Activated T-cell treated with anti-CD3 and anti-CD28 coated beads, Interleukin-2, amount 50 U/mL, for 1 hour (primary cell): ENCODE measurements at places on chromosomes 2 and 18.

DNA sequence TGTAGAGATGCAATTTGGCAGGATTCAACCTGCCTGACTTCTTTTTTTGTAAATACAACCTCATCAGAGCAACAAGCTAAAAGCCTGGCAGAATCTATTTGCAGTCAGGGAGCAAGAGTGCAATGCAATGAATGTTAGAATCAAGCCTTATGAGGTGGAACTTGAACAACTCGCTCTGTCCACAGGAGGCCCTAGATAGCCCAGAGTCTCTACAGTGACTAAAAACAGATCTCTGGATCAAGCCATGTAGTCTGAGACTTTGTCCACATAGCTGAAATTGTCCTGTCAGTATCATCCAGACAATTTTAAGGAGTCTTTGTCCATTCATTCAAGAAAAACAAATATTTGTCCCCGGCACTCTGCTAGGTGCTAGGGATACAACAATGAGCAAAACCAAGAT is 32.0 kb upstream of the CDK5R2 start:
- DNase-seq: no peak

DNA sequence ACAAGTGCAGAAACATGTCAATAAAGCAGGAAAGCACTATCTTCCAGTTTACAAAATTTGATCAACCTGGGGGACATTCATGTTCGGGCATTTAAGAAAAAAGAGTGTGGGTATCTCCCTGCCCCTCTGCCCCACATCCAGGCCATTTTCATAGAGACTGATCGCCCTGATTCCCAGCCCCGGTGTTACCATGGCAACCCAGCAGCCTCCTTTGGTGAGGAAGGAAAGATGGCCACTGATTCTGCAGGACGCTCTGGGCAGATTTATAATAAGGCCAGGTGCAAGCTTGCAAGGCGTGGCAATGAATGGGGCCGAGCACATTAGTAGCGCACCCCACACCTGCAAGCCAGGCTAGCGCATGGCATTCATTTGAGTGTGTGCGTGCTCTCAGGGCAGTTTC is 36.7 kb upstream of the ARL4C start:
- no peak for DNase-seq

DNA sequence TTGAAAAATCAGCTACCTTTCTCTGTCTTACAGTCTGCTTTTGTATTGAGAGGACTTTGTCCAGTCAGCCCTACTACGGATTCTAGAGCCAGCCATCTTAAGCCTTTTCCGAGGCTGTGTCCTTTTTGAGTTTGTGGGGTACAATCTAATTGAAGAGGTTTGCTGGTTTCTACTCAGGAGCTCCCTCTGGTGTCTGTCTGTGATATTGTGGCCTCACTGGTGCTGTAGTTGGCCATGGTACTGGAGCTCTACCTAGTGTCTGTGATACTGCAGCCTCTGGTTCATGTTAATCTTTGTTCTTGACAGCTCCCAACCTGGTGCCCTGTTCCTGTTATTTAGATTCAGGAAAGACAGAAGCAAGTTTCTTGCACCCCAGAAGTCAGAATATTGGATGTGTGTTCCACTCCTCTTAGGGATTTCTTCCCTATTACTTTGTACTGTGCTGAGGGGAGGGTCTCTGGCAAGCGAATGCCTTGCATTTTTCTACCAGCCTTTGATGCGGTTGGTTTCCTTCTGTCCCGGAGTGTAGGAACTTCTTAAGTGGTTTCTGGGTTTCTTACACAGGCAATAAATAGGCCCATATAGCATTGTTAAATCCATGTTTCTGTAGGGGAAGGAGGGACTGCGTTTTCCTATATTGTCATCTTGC is 78.5 kb downstream of the ACSL3 start:
- DNase-seq: peak; percentile 30

DNA sequence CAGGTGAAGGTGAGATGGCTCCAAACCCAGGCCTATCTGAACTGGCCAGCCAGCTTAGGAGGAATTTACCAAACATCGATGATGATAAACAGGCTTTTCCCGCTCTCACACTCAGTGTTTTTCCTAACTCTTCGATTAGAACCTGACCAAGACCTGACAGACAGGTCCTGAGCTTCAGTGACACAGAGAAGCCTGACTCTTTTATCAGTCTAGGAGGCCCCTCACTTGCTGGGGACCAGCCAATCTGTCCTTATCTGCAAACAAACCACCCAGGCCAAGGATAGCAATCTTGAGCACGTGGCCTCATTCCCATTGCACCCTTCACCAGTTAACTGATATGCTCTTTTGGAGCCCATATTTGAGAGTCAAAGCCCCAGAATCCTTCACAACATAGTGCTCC is 1.9 kb upstream of the ITSN2 start:
- no peak for DNase-seq

DNA sequence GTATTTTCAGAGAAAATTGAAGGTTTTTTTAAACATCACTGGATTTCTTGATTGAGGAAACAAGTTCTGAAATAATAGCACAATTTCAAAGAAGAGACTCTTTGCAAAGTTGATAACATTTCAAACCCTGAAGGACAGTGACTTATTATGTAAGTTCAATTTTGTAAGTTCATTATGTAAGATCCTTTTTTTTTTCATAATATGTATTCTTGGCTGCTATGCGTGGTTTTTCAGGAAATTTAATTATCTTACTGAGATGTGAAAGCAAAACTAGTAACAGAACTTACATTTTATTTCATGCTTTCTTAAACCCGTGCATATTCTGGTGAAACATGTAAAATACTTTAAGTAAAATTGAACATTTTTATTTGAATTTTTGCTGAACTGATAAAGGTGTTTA is 65.4 kb downstream of the RIF1 start:
- no peak for DNase-seq

DNA sequence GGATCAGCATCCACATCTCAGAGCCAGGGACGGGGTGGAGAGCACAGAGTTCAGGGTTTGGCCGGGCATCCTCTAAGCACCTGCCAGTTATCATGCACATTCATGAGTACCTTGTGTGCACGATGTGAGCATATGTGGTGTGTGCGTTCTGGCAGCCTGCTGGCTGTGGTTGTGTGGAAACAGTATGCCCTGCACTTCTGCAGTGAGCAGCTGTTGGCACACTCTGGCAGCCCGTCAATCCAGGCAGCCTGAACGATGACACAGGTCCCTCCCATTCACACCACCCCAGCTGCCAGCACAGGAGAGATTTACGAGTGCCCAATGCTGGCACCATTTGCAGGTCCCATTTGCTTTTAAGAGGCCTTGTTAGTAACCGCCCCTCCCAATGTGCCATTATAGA is 74.2 kb downstream of the CD8B2 start:
- DNase-seq: no peak

- no peak for DNase-seq
Measured at GRCh38 chr18:2538844-2539243, 32.5 kb downstream of the METTL4 start.

GRCh38 chr2:892401-892800 is 58.2 kb upstream of the SNTG2 start:
- DNase-seq: no peak

- DNase-seq: no peak
Measured at GRCh38 chr2:85871494-85872164, 17.2 kb downstream of the ST3GAL5 start.

GRCh38 chr2:204604061-204604460 is 58.8 kb downstream of the PARD3B start:
- DNase-seq: no peak

DNA sequence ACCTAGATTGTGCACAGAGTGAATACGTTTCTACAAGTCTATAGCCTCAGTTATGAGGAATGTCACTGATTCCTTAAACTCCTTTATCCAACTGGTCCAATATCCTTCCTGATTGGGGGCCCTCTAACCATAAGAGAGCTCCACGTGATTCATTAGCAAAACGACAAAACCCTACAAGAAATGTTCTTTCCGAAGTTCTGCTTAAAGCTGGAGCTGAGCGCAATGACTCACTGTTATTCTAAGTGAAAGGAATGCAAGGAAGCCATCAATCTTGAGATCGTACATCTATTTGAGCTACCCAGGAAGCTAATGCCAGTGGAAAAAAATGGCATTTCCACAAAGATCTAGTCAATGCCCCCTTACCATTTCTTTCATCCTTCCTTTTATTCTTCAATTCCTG is 354.9 kb upstream of the CDH20 start:
- DNase-seq: no peak

DNA sequence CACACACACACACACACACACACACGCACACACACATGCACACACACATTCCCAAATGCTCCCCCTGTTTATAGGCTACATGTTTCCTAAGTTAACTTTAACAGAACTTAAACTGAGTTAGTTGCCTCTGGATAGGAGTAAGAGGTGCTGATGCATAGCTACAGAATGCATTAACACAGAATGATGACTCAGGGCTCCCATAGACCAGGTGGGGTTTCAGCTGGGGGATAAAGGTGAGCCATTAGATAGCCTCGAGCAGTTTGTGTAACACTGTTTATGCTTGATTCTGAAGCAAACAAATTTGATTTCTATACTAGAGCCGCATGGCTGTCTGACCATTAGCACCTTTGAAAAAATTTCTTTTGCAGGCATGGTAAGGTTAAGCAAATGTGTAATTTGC is 741.0 kb downstream of the PLCL1 start:
- no peak for DNase-seq

- no peak for DNase-seq
Measured at GRCh38 chr2:241254904-241255351, 60.5 kb downstream of the HDLBP start.

- DNase-seq: no peak
Measured at GRCh38 chr18:11324510-11324909, 175.1 kb upstream of the PIEZO2 start.

DNA sequence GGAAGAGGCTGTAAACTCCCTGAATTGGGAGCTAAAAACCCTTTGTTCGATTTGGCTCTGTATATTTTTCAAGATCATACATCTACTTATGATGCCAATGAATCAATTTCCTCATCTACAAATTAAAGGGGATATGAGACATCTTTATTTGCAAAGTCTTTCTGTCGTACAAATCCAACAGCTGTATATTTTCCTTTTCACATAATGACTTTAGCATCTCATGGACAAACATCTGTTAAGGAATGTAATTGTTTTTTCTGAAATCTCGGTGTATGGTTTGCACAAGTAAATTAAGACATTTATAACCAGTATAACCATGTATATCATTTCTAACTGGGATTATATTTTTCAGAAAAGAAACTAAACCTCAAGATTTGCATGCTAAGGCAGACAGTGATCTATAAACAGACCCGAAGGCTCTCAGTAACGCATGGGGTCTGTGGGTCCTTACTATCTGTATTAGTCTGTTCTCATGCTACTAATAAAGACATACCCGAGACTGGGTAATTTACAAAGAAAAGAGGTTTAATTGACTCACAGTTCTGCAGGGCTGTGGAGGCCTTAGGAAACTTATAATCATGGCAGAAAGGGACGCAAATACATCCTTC is 130.8 kb downstream of the SLC8A1 start:
- no peak for DNase-seq

- no peak for DNase-seq
Measured at GRCh38 chr2:109069331-109070194, 59.4 kb upstream of the SH3RF3 start.

GRCh38 chr2:67840460-67841068 is 222.2 kb downstream of the C1D start:
- DNase-seq: no peak

GRCh38 chr2:128597121-128597762 is 278.6 kb upstream of the HS6ST1 start:
- DNase-seq: no peak

DNA sequence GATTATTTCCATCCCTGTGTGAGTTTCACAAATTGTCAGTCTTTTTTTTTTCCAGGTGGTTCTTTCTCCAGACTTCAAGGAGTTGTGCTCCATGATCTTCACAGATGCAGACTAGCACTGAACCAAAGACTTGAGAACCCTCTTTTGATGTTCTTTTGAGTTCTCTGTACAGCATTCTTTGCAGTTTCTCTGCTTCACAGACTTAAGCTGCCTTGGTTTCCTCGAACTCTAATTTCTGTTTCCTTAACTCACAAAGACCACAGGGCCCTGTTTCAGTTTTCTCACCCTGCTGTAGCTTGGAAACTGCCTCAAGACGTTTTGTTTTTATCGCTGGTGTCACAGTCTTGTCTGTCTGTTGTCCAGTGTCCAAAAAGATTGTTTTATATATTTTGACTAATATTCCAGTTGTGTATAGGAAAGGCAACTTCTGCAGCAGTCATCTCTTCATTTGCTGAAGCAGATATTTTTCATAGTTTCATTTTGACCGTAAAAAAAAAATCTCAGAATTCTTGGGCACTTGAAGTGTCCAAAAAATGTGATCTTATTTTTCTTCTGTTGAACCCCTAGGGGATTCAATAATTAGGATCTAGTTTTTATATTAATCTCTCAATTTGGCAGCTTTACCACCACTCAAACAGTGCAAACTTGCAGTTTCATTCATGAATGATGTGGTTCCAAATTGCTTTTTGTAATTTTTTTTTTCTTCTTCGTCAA is 97.0 kb upstream of the MC4R start:
- no peak for DNase-seq

DNA sequence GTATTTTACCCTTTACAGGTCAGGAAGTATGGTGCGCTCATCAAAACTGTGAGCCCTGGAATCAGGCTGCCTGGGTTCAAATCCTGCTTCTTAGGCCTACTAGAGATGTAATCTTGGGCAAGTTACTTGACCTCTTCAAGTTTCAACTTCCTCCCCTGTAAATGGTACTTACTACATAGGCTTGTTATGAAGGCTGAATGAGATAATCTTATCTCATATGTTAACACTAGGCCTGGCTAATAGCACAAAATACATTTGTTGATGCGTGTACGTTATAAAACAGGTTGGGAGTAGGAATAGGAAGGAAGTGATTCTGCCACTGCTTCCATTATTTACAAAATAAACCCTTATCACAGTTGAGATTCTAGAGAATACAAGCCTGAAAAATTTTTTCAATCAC is 1.7 kb upstream of the RFTN2 start:
- DNase-seq: no peak

GRCh38 chr2:184596819-184597411 is 1.4 kb upstream of the ZNF804A start:
- no peak for DNase-seq

GRCh38 chr2:64324746-64325410 is 129.1 kb upstream of the LGALSL start:
- no peak for DNase-seq

GRCh38 chr2:71455011-71455740 is 1.8 kb downstream of the DYSF start:
- DNase-seq: no peak

DNA sequence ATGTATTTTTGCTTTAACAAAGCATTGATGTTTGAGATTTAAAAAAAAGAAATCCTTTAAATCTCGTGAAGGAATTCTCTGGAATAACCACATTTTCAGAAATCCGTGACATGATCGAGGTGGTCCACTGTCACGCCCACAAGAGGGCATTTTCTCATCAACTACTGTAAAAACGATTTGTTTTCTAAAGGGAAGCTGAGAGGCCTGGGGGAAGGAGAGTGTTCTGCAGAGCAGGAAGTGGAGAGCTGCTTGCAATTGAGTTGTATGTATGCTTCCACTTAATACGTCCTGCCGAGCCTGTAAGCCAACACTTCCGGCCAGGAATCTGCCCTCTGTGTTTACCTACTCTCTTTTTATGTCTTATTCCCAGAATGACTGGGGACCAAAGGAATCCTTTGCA is 19.4 kb downstream of the KLHL29 start:
- DNase-seq: no peak

- DNase-seq: no peak
Measured at GRCh38 chr2:240687741-240688552, 3.7 kb upstream of the AQP12A start.

- no peak for DNase-seq
Measured at GRCh38 chr2:237055386-237056100, 30.1 kb upstream of the COPS8 start.
